ENCODE measurements at places on chromosomes 4 and X. TPM values are rescaled to one million over a fixed set of nuclear protein-coding genes. Genes with fewer than 3 reads are reported as not detected.

- no peak for DNase-seq
Observed at GRCh38 chrX:79325263-79325958, 41.7 kb downstream of the ITM2A start.

- DNase-seq = no peak
Observed at GRCh38 chr4:125420526-125420925, 105.8 kb downstream of the FAT4 start.

DNA sequence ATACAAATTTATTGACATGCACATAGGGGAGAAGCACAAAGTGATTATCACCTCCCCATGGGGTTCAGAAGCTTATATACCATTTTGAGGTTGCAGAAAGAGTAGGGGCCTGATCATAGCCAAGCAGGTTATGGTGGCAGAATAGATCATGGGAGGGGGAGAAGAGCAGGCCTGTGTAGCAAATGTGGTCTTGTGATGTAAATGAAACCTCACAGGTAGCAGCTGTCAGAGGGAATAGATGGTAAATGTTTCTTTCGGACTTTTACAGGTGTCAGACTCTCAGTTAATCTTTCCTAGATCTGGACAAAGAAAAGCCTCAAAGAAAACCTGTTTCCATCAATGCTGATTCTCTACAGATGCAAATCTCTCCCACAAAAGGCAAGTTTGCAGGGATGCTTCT is 84.4 kb downstream of the CFAP299 start:
- DNase-seq = no peak

- no peak for DNase-seq
Observed at GRCh38 chrX:71533516-71533850, 579 bp downstream of the OGT start.

GRCh38 chrX:132092439-132093065 is 35.3 kb downstream of the FRMD7 start:
- DNase-seq = no peak

GRCh38 chrX:134013092-134013497 is 27.7 kb upstream of the GPC3 start:
- no peak for DNase-seq

DNA sequence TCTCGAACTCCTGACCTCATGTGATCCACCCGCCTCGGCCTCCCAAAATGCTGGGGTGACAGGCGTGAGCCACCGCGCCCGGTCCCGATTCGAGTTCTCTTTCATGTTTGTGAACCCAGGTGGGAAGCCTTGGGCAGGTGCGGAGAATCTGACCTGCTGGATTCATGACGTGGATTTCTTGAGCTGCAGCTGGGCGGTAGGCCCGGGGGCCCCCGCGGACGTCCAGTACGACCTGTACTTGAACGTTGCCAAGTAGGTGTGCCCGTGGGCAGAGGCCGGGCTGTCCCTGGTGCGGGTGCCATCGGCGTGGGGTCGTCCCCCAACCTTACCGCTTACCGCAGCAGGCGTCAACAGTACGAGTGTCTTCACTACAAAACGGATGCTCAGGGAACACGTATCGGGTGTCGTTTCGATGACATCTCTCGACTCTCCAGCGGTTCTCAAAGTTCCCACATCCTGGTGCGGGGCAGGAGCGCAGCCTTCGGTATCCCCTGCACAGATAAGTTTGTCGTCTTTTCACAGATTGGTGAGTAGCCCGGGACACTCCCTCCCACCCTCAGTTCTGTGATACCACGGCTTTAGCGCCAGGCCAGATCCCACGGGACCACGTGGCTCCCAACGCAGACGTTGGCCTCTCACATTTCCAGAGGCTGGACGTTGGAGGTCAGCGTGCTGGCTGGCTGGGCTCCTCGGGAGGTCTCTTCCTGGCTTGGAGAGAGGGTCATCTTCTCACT is 15.6 kb downstream of the IL3RA start:
- no peak for DNase-seq

GRCh38 chrX:111114806-111115205 is 18.8 kb downstream of the PAK3 start:
- DNase-seq = no peak

- peak; percentile 73 for DNase-seq
Observed at GRCh38 chr4:167233685-167234315, 494 bp downstream of the SPOCK3 start.

DNA sequence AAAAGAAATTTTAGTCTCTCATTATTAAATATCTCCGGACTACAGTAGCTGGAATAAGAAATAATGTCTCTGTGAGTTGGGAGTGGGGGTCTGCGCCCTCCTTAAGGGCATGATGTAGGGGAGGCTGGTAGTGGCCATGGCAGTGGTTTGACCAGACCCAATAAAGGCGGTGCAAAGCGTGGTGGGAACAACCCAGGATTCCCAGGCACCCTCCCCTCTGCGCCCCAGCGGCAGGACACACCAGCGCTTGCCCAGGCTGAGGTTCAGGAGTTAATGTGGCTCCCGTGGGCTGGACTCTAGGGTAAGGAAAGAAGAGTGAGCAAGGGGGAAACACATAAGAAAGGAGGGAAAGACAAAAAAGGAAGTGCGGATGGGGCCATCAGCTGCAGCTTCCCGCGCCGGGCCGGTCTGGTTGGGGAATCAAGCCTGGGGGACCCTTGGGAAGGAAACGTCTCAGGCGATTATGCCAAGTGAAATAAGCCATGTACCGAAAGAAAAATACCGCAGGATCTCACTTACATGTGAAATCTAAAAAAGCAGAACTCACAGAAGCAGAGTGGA is 157.5 kb upstream of the SMIM31 start:
- no peak for DNase-seq

DNA sequence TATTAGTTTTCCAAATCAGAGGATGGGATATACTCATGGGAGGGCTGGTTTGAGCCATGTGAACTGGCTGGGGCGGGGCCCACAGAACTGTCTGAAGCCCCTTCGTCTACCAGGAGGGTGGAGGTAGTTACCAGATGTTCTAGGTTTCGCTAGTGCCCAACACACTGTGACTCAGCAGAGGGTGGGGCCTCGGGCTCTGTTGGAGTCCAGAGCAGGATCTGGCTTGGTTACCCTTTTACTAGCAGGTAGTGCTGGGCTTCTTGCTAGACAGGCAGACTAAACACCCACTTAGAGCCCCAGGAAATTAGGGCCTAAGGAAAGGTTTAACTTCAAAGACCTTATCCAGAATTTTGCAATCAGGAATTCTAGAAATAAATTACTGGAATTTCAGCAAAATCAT is 56.2 kb upstream of the CHRDL1 start:
- no peak for DNase-seq

- DNase-seq = no peak
Observed at GRCh38 chr4:112765317-112765974, 128.5 kb downstream of the LARP7 start.

The GLRA2 gene
- total RNA-seq = 6.9 TPM

The SOD3 gene
- total RNA-seq = 26.5 TPM

The HERC6 gene
- total RNA-seq = 26.4 TPM

The ARHGAP36 gene
- 0.82 TPM for total RNA-seq

The ARHGAP24 gene
- 24.5 TPM for total RNA-seq

The CT45A8 gene
- total RNA-seq = not detected

The WAS gene
- 12.1 TPM for total RNA-seq

The LRIT3 gene
- 1.4 TPM for total RNA-seq

The NIPAL1 gene
- total RNA-seq = 1.6 TPM

The CFI gene
- total RNA-seq = 5.0 TPM

Measured in dorsolateral prefrontal cortex (tissue), 122 donors.